ENCODE measurements at places on chromosomes 11 and 22. TPM values are rescaled to one million over a fixed set of nuclear protein-coding genes. Genes with fewer than 3 reads are reported as not detected.

Gene ROBO3
- total RNA-seq, result 4.5 TPM

Gene CCDC89
- total RNA-seq, result 0.62 TPM

GRCh38 chr11:24400059-24400665, 96.7 kb upstream of the LUZP2 start:
- no peak for DNase-seq

DNA sequence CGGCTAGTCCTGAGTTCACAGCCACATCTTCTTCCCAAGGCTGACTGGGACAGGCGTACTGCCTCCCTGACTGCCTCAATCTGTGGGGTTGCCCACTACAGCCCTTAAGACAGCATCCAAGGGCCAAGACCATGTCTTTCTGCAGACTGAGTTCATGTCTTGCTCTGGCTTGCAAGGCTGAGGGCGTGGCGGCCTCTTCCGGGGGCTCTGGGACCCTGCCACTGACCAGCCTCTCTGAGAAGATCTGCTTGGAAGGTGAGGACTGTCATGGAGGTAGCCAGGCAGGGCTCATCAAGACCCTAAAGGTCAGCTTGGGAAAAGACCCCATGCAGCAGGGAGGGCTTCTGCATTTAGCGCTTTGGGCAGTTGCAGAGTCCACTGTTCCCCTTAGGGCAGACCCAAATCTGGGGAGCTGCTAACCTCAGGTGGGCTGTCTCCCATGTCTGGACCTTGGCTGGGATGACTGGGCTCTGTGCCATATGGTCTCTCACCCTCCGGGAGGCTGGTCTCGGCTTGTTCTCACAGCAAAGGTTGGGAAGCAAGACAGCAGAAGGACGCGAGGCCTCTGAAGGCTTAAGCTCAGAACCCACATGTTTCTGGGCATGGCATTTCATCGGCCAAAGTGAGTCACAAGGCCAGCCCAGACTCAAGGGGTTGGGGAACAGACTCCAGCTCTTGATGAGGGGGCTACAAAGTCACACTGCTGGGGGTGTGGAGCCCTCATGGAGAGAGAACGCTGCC, 109.1 kb upstream of the LMO1 start:
- DNase-seq, result no peak

DNA sequence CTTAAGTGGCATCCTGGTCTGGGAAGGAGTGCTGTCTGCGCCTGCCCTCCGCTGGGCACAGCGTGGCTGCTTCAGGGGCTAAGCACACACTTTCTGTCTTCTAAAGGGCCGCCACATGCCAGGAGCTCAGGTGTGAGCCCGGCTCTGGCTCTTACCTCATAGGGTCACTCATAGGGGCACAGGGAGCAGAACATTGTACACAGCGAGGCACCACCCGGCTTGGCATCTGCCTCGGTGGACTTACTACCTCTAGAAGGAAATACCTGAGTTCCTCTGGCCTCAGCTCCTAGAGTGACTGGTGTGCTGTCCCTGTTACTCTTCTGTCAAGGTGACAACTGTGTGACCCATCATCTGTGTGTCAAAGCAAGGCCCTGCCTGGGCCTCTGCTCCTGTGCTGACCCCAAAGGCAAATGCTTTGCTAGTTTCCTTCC, 13.4 kb downstream of the NEAT1 start:
- no peak for DNase-seq

DNA sequence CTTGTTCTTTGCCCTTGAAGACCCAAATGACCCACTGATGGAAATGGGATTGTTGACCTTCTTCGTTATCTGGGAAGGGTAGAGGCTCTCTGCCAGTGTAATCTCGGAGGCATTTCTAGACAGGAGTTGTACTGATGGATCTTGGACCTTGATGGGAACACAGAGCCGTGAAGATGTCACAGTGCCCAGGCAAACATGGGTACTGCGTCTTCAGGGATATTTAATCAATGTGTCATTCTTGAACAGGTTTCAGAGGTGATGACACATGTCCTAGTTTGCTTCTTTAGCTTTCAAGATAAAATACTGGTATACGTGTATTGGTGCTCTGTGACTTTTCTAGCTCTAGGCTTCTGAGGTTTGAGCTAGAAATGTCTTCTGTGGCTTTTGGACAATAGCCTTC, 6.2 kb downstream of the LDLRAD3 start:
- DNase-seq, result no peak

DNA sequence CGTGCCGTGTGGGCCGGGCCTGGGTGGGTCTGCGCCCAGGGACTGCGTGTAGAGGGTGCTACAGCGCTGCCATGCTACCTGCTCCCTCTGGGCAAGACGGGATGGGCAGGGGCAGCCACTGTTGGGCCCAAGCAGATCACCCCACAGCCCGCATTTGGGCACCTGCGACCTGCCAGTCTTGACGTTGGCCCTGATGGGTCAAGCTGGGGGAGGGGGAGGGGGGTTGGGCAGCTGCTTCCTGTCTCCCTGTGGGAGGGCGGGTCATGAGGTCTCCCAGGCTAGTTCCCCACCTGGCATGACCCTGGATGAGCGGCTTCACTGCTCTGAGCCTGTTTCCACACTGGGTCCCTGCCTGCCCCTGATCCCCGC, 2.8 kb upstream of the RPS19BP1 start:
- no peak for DNase-seq

DNA sequence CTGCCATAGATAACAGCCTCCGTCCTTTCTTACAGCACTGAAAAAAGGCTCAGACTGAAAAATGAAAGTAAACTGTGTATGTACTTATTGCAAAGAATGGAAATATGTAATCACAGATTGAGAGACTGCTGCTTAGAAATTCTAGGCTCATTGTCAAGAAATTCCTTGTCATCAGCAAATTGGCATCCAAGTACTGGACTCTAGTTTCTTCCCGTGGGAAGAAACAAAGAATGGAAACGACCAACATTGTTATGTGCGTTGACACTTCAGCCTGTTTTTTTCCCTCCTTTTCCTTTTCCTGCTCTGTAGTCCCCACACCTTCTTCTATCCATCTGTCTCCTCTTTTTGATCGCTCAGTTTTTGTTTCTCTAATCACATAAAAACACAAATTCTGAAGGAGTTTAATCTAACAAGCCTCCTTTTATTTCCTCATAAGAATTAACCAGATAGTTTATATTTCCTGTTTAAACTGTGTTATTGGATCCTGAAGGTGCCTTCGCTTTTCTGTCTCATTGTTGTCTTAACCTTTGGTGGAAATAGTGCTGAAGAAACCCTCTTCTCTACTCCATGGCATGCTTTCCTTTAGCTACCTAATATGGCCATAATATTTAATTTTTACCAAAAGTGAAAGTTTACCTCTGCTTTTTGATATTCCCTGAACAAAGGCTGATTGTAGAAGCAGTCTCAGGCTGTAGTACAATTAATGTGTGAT, 20.0 kb upstream of the CASP12 start:
- no peak for DNase-seq

DNA sequence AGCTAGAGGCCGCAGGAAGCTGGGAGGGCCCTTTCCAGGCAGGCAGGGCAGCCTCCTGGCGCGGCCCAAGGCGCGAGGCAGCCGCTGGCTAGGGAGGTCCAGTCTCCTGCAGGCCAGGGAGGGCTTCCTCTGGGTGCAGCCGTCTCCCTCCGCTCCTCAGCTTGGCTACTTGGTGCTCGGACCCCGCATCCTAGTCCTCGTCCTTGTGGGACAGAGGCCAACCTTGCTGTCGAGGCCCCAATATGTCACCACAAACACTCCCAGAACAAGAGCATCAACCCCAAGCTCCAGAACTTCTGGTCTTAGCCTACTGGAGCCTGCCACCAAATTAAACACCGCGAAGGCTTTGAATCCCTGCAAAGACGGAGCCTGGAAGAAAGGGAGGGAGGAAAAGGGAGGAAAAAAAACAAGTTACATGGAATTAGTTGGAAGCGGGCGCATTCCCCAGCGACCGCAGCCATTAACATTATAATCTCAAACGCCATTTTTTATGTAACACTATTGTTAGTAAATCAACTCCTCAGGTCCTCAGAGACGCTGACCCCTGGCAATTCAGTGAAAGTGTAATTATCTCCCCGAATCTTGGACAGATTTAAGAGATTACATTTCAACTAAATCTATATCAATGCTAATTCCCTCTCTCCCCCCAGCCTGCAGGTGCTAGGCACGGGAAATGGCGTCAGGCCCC, 12.7 kb upstream of the PAX6 start:
- DNase-seq, result no peak

- no peak for DNase-seq
Observed at GRCh38 chr11:121467471-121467870, 14.7 kb upstream of the SORL1-AS1 start.
